ENCODE measurements at places on chromosomes 6 and 20.

DNA sequence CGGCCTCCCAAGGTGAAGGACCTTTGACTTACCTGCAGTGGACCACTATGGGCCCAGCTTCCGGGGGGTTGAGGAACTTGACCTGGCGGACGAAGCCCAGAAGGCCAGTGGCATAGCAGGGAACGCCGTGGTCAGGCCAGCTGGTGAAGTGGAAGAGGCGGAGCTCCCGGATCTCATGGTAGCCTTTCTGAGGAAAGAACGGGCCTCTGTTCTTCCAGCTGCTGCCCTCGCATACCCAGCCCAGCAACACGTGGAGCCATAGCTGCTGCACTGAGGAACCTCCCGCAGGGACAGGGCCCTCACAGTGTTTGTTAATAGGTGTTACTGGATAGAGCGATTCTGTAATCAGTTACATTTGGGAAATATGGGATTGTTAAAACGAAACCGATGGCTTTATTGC is 492.1 kb upstream of the CHD6 start:
- DNase-seq, result no peak

- DNase-seq, result no peak
Observed at GRCh38 chr6:138235205-138235604, 16.9 kb upstream of the PBOV1 start.

GRCh38 chr20:48630342-48631075 is 197.3 kb downstream of the PREX1 start:
- no peak for DNase-seq

DNA sequence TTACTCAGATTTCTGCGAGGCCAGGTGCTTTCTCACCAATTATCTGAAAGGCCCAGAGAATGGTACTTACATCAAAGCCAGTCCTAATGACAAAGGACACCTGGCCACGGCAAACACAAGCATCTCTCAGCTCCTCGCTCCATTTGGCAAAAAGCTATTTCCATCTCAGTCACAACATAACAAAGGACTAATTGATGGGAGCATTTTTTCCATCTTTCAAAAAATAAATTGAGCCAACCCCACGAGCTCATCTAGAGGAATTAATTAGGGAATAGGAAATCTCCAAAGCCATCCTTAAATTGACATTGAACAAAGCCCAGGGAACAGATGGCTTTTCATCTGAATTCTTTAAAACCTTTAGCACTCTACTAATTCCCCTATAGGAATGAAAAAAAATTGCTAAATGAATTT is 236.7 kb downstream of the HAO1 start:
- no peak for DNase-seq

DNA sequence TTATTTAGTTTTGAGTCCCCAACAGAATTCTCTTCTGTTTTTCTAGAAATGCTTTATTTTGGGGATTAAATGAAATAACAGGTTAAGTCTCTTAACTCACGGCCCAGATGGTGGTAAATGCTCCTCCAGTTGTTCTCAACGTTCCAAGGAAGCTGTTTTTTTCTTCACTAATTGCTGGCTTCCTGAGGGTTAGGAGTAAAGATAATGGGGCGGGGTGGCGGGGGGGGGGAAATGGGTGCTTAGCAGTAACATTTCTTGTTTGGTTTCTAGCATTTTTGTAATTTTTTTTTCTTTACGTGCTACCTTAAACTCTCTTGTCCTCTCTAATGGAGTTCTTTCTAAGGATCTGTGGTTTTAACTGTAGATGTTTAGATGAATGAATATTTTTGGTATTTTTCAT is 2.2 kb downstream of the SRSF3 start:
- DNase-seq, result no peak

- DNase-seq, result no peak
Observed at GRCh38 chr6:90199900-90200299, 96.7 kb downstream of the BACH2 start.

Measured in NAMALWA (cell line).